ENCODE measurements at places on chromosomes 3 and 15.

DNA sequence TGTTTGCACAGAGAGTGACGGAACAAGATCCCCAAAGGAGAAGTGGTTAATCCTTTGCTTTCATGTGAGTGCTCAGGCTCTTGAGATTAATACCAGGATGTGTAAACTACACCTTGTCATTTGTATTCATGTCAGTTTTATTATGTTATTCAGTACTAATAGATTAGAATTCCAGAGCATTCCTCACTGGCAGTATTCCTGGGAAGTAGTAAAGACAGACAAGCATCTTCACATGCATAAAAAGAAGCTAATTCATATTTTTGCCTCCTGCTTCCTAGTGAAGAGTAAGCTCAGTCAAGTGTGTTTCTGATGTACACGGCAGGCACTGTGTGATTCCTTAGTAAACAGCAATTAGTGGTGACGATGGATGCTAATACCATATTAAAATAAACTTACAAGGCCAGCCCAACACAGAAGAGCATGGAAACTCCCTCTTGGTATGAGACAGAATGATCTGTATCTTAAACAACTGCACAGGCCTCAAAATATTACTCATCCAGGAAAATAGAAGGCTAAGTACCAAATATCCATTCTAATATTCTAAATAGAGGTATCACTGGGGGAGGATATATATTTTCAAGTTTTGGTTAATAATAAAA lies 336.8 kb upstream of the MCTP2 start:
- no peak for DNase-seq

DNA sequence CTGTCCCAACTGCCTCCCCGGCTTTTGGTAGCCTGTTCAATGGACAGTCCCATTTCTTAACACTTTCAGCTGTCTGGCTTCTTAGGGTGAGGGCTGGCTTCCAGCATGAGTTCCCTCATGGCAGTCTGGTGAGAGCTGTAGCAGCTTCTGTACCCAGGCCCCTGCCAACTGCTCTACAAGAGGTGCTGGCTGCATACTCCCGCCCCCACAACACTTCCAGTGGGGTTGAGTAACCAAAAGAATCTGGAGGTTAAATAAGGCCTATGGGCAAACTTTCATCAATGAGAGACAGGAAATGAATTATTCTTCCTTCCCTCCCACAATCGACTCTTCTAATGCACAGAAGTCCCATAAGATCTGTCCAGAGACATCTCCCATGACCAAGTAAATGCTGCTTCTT lies 145.0 kb downstream of the NEK10 start:
- no peak for DNase-seq

DNA sequence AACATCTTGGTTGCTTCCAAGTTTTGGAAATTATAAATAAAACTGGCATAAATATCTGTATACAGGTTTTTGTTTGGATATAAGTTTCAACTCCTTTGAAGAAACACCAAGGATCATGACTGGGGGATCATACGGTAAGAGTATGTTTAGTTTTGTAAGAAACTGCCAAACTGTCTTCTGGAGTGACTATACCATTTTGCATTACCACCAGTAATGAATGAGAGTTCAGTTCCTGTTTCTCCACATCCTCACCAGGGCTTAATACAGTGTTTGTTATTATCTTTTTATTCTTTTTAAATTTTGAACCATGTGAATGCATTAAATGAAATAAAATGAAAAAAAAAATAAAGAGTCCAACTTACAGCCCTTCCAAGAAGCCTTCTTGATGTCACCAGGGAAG lies 3.7 kb upstream of the ANKUB1 start:
- no peak for DNase-seq

GRCh38 chr3:16140116-16140893 lies 34.2 kb upstream of the GALNT15 start:
- no peak for DNase-seq

GRCh38 chr15:48796930-48797329 lies 13.9 kb downstream of the CEP152 start:
- DNase-seq = no peak

DNA sequence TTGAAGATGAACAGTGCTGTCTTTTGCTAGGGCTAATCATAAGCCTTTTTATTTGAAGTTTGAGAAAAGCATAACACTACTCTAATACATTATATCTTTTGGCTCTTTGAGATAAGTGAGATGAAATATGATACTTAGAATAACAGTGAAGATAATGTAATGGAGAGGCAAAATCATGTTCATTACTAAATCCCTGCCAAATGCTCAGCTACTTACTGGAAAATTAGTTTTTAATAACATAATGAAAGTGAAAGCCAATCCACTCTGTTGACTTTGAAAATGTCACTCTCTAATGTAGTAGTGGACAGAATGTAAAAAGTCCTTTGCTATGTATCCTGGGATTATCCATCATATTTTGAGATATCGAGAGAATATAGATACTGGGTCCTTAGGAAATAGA lies 35.9 kb upstream of the MYH15 start:
- no peak for DNase-seq

DNA sequence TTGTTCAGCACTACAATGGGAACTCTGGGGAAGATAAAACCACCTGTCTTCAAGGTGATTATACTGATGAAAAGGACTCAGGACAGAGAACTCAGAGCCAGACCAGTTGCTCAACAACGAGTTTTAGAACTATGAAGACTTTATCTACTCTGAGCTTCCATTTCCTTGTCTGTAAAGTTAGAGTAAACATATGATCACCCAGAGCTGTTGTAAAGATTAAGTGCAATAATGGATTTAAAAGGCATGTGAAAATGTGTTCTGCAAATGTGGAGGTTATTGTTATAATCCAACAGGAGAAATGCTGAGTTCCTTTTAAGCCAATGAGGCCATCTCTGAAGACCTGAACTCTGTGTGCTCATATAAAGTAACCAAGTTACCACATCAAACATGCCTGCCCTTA lies 139.7 kb upstream of the CMC1 start:
- no peak for DNase-seq

DNA sequence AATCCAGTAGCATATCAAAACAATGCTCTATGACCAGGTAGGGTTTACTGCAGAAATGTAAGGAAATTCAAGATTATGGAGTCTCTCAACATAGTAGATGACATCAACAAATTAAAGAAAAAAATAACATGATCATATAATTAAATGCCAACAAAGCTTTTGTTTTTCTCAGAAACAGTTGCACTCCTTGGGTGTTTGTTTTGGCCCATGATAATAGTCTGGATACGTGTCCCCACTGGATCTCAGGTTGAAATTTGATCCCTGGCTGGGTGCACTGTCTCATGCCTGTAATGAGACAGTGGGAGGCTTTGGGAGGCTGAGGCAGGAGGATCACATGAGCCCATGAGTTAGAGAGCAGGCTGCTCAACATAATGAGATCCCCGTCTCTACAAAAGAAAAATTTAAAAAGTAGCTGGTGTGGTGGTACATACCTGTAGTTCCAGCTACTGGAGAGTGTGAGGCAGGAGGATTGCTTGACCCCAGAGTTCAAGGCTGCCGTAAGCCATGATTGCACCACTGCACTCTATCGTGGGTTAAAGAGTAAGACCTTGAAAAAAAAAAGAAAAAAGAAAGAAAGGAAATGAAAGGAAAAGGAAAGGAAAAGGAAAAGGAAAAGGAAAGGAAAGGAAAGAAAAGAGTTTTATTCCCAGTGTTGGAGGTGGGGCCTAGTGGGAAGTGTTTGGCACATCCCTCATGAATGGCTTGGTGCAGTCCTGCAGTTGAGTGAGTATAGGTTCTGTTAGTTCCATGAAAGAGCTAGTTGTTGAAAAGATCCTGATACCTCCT lies 53.3 kb upstream of the FOXB1 start:
- no peak for DNase-seq

GRCh38 chr3:129312671-129313414 lies 34.2 kb downstream of the HMCES start:
- no peak for DNase-seq

DNA sequence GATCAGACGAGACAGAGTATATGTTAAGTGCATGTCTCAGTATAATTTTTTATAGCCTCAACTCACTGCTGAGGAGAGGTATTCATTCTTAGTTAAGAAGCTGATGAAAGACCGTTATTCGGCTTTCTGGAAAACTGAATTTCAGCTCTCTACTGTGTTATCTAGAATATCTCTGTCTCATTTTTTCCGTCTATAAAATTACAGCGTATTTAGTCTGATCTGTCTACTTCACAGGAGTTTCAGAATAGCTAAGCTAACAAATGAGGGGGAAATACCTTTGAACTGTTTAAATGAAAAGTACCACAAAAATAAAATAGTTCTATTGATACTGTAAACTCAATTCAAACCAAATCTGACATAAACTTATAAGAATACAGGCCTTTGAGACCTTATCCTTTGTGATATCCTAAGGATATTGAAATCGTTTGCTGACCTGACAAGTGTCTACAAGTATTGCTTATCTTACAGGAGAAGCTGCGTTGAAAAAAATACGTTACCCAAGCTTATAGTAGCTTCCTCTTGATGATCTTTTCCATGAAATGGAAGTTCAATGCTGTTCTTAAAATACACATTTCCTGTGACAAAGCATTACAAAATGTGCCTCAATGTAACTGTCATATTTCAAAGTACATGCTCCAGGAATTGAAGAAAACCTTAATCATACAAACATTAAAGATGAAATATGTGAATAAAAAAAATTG lies 104.6 kb downstream of the IL1RAP start:
- DNase-seq = no peak

DNA sequence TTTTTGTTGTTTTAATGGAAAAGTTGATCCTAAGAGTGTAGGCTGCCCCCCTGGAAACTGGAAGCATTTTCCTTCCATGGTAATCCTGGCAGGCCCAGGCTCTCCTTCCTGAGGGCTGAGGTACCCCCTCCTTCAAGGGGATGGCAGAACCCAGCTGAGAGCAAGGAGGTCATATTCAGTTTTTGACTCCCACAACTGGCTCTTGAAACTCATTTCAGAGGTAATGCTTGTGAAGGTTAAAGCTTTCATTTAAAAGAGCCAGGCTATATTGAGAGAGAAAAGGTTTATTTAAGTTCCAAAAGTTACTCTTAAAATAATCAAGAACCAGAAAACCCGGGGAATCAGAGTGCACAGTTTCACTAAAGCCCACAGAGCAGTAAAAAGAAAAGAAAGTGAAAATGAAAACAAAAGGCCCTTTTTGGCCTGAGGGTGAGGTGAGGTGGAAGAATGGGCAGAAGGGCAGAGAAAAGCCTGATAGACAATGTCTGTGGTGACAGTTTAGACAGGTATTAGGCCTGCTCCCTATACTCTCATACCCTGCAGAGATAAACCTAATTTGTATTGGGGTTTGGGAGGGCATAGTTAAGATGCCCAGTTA lies 47.0 kb upstream of the RBP1 start:
- DNase-seq = no peak

DNA sequence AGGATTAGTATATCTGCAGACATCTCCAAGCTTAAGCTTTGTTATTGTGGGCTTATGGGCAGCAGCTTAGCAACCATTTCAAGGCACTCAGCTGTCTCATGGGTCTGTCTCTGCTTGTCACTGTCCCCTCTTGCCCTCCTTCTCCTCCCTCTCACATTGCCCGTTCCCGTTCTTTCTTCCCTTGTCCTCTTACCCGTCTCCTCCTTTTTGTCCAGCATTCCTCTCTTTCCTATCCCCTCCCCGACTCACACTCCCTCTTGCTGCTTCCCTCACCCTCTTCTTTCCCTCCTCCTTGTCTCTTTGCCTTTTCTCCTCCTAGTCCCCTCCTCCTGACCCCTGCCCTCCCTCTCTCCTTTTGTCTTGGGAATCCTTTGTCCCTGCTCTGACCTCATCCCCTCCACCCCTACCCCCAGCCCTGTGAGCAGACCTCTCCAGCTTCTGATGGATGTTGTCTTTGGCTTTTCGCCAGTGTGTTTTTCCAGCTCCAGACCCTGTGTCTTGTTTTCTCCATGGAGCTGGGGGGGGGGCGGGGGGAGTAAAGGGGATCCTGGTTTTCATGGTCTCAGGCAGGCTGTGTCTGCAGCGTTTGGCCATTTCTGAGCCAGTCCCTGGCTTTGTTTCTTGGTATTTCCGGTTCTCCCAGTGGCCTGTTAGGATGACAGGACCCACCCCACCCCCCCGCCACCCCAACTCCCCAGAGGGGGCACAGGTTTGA lies 47.9 kb upstream of the TRAK1 start:
- no peak for DNase-seq

DNA sequence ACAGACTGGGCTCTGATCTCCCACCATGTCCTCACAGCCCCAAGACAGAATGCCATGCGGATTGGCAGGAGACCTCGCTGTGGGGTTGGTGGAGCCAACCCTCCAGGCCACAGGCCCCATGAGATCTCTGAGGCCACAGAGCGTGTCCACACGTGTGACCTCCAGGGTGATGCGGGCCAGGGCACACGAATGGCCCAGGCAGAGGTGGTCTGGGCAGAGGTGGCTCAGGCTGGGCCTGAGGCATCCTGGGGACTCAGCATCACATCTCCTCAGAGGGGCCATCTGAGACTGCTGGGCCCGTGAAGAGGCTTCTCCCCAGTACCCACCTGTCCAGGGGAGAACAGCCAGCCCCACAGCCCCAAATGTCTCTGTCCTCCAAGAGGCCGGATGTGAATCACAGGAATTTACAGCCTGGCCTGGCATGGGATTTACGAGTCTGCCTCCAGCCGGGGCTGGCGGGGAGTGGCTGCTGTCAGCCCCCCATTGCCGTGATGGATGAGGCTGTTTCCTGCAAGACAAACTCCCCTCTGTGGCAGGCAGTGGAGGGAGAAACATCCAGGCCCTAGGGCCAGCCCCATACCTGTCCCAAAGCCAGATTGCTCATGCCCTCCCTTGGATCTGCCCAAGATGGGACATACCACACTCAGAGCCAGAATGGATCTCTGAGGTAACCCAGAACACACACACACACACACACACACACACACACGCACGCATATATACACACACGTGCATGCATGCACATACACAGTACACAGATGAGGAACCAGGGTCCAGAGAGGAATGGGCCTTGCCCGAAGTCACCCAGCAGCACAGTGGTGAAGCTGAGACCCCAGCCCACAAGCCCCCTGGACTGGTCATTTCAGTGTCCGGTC lies 208.3 kb downstream of the TBC1D2B start:
- no peak for DNase-seq

Data from GOT3 (cell line).